GM04503 (cell line): ENCODE measurements at places on chromosomes 13 and 19.

DNA sequence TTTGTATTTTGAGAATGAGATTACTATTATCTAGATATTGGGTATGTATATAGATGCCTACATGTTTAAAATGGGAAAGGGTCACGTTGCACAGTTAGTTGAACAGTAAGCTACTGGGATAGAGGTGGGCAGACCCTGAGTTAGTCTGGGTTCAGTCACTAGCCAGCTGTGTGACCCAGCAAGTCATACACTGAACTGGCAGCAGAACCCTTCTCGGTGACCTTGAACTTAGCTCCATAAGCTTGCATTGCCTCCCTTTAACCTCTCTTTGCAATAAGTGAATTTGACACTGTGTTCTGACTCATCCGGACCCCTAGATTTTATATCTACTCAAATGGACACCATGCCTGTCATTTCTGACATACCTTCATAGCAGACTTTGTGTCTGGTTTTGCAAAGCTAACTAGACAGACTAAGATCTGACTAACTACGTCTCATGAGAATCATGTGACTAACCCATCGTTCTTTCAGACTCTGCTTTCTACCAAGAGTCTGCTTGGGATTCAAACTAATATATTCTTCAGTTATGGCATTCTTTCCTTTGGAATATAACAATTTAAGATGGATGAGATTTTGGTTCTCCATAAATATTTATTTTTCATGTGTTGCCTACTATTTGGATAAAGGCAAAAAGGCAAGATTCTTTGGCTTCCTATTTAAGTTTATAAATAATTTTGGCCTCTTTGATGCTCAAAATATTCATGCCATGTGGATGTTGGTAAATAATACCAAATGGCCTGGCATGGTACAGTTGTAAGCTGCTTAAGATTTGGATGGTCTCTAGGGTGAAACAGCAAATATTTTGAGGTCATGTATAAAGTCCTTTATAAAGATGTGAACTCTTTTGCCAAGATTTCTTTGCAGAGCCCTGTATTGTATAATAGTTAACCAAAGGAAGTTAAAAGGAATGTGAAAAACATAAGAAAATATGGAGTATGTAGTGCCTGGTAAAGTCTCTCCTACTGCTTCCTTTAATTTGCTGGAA, 159.3 kb downstream of the ITGBL1 start:
- DNase-seq: peak; percentile 9

DNA sequence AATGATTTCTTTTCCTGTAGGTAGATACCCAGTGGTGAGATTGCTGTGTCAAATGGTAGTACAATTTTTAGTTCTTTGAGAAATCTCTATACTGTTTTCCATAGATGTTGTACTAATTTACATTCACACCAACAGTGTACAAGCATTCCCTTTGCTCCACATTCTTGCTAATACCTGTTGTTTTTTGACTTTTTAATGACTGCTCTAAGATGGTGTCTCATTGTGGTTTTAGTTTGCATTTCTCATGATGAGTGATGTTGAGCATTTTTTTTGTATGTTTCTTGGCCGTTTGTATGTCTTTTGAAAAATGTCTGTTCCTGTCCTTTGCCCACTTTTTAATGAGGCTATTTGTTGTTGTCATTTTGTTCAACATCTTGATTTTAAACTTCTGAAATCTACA, 103.3 kb downstream of the DGKH start:
- DNase-seq: no peak

GRCh38 chr13:58617880-58618665, 986.5 kb downstream of the PCDH17 start:
- no peak for DNase-seq

DNA sequence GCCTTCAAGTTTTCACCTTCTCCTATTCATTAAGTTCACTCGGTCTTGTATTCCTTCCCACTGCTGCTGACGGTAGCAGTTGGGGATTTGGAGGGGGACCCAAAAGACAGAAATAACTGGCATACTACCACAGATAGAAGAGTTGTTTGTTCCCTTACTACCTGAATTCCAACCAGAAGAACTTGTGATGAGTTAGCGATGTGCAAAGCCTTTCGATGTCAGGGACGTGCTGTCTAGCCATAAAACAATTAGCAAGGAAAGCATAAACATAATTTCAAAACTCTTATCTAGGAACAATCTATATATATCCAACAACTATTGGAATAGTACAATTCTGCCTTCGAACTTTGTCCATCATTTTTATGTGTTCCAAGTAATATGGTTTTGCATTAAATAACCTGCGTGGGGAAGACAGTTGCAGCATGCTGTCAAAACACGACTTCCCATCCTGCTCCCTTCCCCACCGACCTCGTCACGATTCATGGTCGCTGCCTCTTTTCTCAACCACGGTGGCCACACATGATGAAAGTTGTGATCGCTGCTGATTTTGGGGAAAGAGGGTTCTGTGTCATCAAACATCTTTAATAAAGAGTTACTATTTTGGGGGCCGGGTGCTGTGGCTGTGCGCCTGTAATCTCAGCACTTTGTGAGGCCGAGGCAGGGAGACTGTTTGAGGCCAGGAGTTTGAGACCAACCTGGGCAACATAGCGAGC, 3.8 kb upstream of the SLC7A9 start:
- no peak for DNase-seq

- no peak for DNase-seq
Measured at GRCh38 chr13:105426441-105426840, 1109.0 kb downstream of the EFNB2 start.

- DNase-seq: no peak
Measured at GRCh38 chr13:46629811-46630413, 76.9 kb downstream of the LRCH1 start.

DNA sequence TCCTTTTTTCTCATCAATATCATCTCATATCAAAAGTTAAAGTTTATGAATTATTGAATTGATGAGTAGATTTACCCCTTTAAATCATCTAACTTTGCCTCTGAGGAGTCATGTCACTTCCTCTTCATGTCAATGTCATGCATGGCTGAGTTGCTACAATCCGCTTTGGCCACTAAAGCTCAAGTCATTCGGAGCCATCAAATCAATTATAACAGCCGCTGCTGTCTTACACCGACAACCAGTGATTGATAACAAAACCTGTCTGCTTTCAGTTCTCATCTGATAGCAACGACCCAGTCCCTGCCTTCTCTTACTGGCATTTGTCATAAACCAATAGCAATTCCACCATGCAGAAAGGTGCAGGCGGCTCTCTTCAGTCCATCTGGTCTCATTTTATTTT, 429.3 kb downstream of the DIAPH3 start:
- DNase-seq: no peak

DNA sequence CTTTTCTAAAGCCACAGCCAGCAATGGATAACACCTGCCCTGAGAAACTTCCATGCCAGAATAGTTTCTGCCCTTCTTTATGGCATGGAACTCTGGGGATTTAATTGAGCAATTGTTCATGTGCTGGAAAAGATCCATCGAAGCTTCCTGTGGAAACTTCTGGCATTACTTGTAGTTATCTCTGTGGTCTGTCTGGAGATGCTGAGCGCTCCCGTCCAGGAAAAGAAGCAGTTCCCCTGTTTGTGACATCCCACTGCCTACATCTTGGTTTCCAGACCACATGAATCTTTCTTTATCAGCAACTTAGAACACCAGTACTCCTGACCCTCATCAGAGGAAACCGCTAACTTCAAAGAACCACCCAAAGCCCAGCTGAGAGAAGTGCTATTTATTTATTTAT, 24.6 kb downstream of the FLT1 start:
- no peak for DNase-seq

GRCh38 chr13:49146950-49147355, 73.2 kb upstream of the MLNR start:
- peak; percentile 4 for DNase-seq

GRCh38 chr13:51130348-51130747, 19.3 kb upstream of the C13orf42 start:
- DNase-seq: no peak

- DNase-seq: peak; percentile 23
Measured at GRCh38 chr19:40055832-40056504, at the start of gene ZNF780B. TSS of gene ZNF780B (minus strand) at chr19:40056231. CDS start at chr19:40050332, 5,899 bp downstream.

GRCh38 chr13:66222127-66222526, 1008.0 kb downstream of the PCDH9 start:
- DNase-seq: no peak

- peak; percentile 89 for DNase-seq
Measured at GRCh38 chr19:47428177-47428894, 9.0 kb upstream of the MEIS3 start.

- DNase-seq: no peak
Measured at GRCh38 chr19:7977723-7978040, 27.8 kb downstream of the ELAVL1 start.

GRCh38 chr19:29539131-29539530, 13.3 kb downstream of the VSTM2B start:
- DNase-seq: no peak

DNA sequence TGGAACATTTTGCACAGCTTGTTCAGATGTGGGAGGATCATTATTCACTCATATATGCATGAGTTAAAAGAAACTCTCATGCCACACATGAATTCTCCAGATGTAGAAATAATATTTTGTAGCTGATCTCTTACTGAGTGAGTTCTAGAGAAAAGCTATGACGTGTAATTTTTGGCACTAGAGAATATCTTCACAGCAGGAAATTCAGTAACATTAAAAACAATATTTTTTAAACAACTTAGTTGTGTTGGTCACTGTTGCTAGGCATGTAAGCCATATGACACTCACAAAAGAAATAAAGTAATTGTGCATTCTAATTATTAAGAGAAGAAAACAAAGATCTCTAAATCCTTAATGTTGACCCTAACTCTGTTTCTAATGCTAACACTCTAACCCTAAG, 371.4 kb upstream of the SLC10A2 start:
- DNase-seq: no peak

- no peak for DNase-seq
Measured at GRCh38 chr19:12872941-12873890, 8.0 kb downstream of the DNASE2 start.

DNA sequence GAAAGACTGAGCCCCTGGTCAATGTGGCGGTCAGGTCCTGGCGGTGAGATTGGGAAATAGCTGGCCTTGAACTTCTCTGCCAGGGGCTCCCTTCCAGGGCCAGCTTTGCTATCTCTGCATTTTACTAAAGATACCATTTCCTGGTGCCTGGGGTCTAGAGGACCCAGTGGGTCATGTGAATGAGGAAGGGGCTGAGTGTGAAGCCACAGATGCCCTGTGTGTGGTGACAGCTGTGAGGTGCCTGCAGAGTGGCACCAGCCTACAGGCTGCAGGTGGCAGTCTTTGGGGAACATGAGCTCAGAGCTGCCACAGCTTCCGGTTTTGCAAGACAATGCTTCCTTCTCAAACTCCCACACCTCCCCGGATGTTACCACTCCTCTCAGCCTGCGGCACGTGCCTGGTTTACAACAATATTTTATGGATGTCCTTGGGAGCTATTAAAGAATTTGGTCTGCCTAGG, 5.2 kb upstream of the MLNR start:
- DNase-seq: no peak

DNA sequence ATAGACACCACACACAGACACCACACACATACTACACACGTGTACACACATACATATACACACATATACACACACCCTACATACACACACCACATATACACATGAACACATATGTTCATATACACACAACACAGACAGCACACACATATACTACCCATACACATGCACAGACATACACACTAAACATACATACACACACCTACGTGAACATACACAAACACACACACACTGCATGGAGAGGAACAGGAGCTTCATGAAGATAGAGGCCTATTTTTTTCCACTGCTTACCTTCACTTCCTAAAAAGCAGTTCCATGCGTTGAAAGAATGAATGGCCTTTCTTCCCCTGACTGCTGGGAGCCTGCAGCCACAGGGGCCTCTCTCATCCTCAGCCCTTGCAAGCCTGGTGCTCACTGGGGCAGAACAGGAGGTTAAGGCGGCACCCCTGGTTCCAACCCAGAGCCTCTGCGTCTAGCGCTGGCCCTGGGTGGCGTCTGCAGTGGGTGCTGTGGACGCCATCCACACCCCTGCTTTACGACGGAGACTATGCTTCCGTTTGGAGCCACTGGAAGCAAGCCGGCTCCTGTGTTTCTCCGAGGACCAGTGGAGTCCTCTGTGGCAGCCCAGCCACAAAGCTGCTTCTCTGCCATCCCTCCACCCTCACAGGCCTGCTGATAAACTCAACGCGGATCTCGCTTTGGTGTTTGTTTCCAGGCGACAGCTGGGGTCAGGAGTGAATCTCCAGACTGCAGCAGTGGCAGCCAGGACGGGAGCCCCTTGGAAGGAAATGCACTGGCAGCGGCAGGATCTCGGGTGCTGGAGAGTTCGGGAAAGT, 1.9 kb upstream of the RASA3 start:
- no peak for DNase-seq

GRCh38 chr19:5542665-5543064, 25.1 kb downstream of the TINCR start:
- no peak for DNase-seq

- no peak for DNase-seq
Measured at GRCh38 chr19:45496349-45496953, 396 bp downstream of the RTN2 start.

GRCh38 chr19:5150902-5151741, 182.2 kb downstream of the KDM4B start:
- DNase-seq: no peak

DNA sequence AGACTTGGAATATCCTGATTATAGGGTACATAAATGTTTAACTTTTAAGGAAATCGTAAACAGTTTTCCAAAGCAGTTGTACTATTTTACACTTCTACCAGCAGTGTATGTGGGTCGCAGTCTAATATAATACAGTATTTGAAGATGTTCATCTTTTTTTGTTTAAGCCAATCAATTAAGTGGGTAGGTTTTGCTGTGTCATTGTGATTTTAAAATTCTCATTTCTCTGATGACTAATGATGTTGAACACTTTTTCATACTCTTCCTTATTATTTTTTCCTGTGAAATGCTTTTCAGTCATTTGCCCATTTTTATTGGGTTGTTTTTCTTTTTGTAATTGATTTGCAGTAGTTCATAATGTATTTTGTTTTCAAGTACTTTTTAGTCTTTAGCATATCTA, 2689.7 kb downstream of the PCDH9 start:
- DNase-seq: no peak

GRCh38 chr13:23506071-23506806, 64.0 kb upstream of the TNFRSF19 start:
- DNase-seq: peak; percentile 50

GRCh38 chr19:48513289-48514122, 1.9 kb upstream of the LMTK3 start:
- DNase-seq: no peak

DNA sequence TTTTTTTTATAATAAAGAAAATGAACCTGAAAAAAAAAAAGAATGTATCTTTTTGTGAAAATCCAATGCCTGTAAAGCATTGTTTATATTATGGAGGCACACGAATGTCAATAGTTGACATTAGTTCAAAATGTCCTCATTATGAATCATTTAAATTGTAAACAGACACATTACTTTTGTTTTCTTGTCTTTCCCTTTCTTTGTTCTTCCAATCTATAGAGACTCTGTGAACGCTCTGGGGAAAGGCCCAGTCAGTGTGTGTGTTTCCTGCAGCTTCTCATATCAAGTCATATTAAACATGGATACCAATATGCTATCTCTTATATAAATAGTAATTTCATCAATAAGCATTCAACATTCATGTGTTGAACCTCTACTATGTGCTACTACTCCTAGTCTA, 193.1 kb downstream of the KCTD12 start:
- no peak for DNase-seq
